Adrenal gland (tissue), 19 donors: ENCODE measurements at places on chromosomes 5 and 9. TPM values are rescaled to one million over a fixed set of nuclear protein-coding genes. Genes with fewer than 3 reads are reported as not detected.

Gene CBY3
- not detected for polyA plus RNA-seq

Gene TOPORS
- 7.6 TPM for polyA plus RNA-seq

Gene FOXD4L6
- polyA plus RNA-seq = 0.24 TPM

Gene ZNF883
- 0.51 TPM for polyA plus RNA-seq

Gene HMCN2
- polyA plus RNA-seq = 0.05 TPM

Gene OR1N1
- not detected for polyA plus RNA-seq

Gene KCNN2
- polyA plus RNA-seq = 45.6 TPM

Gene HSD17B3
- polyA plus RNA-seq = not detected

Gene CDH10
- 2.8 TPM for polyA plus RNA-seq

Gene SLC6A18
- not detected for polyA plus RNA-seq

Gene MGAT4B
- 122 TPM for polyA plus RNA-seq

Gene GBGT1
- polyA plus RNA-seq = 18.9 TPM

Gene HTR4
- polyA plus RNA-seq = 0.38 TPM

Gene PRELID1
- 175 TPM for polyA plus RNA-seq

Gene COX7C
- 628 TPM for polyA plus RNA-seq

Gene THBS4
- polyA plus RNA-seq = 1.1 TPM

Gene HRCT1
- 1.5 TPM for polyA plus RNA-seq

Gene F12
- 0.80 TPM for polyA plus RNA-seq

Gene SAXO1
- 0.24 TPM for polyA plus RNA-seq

Gene LHX3
- not detected for polyA plus RNA-seq
